ENCODE measurements at places on chromosomes 7 and 10.

- no peak for DNase-seq
Observed at GRCh38 chr7:122182081-122182480, 38.0 kb upstream of the AASS start.

- no peak for DNase-seq
Observed at GRCh38 chr10:104446151-104446550, 92.5 kb downstream of the CFAP58 start.

DNA sequence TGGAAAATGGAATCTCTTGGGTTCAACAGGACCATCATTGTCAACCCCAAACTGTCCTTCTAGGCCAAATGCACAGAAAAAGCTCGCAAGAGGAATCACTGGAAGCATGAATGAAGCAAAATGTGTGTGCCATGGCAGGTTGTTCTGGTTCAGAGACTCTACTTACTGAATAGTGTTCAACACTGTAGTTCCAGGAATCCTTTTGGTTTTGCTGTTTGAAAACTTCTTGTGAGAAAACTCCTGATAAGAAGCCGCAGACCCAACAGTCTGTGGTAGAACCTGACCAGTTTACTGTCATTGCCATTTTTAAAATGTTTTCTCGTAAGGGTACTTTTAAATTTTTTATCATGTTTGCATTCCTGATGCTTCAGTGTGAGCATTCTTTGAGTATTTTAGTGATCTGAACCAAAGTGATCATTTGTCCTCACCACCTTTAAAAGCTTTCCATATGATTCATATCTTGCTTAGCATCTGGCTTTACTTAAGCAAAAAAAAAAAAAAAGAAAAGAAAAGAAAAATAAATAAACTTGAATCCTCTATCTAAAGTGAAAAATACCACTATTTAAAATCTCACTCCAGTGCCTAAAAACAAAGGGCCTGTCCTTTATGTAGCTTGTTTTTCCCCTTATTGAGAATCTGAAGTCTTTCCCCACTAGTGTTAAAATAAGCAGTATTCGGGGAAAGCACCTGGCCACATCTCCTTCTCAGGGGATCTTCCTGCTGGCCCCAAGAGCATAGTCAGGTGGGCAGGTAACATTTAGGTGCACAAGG is 92.4 kb downstream of the WNT2 start:
- DNase-seq: no peak

DNA sequence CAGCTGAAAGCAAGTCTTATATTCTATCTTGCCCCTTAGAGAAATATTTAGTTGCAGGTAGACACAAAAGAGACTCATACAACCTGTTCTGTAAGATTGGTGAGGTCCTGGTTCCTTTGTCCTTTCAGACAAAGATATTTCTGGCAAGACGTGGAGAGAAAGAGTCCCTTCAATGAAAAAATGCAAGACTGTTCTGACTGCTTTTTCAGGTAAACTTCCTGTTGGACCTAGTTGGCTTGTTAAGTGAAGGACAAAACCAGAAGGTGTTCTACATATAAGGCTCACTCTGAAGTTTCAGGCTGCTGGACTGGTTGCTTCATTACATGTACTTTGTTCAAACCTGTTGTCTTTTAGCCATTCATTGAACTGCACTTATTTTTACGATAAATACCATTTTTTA is 119.0 kb upstream of the PTPRZ1 start:
- no peak for DNase-seq

DNA sequence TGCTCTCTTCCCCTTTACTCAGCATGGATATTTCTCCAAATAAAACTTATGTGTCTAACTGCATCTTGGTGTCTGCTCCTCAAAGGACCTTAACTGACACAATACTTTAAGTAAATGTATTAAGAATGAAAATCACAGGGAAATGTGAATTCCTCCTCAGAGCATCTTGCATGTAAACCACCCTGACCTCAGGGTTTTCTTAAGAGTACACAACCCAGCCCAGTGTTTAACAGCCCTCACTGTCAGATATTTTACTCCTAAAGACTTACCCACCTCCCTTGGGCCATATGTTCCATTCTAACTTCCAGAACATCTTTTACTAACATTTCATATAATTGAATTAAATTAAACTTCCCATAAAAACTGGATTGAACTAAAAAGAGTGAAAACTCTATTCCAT is 315.3 kb downstream of the HPSE2 start:
- no peak for DNase-seq

DNA sequence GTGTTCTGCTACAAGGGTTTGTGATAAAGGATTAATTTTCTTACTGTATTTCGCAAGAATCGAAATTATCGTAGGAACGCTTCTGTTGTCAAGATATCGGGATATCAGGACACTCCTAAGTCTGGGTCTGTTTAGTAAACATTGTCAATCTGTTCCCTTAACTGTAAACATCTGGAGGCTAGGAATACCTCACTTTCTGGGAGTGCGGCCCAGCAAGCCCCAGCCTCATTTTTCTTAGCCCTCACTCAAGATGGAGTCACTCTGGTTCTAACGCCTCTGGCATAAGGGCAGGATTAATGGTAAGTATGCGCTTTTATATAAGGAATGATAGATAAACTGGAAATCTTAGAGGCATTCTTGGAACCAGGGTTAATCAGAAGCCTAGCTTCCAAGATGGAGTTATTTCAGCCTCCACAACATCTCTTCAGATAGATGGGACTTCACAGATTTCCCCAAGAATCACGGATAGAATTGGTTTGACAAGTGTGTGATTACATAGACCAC is 30.1 kb upstream of the CCL24 start:
- no peak for DNase-seq

DNA sequence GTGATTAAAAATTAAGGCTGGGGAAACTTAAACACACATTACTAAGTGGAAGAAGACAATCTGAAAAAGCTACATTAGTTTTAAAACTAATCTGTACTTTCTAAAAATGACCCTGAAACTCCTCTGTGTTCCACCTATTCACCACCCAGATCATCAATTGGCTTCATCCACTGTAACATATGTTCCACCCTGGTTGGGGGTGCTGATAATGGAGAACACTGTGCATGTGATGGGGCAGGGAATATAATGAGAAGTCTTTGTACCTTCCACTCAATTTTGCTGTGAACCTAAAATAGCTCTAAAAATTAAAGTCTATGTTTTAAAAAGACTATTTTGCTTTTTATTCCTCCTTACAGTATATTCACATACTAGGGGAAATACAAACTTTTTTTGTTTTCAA is 132.7 kb downstream of the CNOT4 start:
- DNase-seq: no peak

DNA sequence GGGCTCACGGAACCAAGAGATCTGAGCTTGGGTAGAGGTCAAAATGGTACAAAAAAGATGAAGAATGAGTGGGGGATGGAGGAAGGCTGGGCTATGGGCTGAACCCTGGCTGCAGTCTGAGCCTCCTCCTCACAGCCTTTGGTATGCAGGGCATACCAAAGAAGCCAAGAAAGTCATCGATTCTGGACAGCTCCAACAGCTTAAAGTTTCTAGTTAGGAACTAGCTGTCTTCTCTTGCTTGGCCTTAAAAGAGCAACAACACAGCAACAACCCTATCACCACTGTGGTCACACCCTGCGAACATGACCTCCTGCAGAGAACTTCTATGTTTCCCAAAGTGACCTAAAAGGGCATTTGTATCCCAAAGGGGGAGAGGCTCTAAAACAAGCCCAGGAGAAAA is 126.1 kb upstream of the EFCAB10 start:
- no peak for DNase-seq

DNA sequence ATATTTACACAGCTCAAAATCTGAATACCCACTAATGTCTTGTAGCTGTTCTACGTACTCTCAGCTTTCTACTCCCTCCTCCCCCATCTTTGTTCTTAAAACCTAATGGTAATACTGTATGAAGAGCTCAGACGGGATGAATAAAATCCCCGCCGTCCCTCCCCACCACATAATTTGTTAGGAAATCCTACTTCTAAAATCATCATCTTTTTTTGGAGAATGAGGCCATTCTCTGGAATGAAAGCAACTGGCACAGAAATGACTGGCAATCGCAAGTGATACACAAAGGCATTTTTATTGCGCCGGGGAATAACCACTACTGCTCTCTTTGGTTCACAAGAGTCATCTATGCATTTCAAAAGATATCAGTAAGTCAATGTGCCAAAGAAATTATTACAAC is 27.3 kb downstream of the SLC35B4 start:
- DNase-seq: no peak

GRCh38 chr10:77313066-77313750 is 324.4 kb downstream of the KCNMA1 start:
- DNase-seq: no peak

DNA sequence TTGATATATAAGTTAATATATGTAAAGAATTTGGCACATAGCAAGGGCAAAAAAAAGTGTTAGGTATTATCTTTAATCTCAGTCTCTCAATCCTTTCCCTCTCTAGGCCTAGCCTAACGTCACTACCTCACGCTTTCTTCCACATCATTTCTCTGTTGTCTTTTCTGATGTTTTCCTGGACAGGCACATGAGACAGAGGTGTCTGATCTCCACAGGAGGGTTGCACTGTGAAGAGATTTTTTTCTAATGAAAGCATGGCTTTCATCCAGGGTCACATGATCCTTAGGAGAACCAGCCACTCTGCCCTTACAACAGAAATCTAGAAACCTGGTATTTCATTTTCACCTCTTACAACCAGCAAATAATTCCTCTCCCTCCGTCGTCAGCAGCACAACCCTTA is 1268.3 kb downstream of the XPNPEP1 start:
- DNase-seq: no peak

- no peak for DNase-seq
Observed at GRCh38 chr7:140212100-140212881, 35.5 kb upstream of the KDM7A start.

GRCh38 chr7:139936760-139937310 is 107.8 kb downstream of the TBXAS1 start:
- no peak for DNase-seq

DNA sequence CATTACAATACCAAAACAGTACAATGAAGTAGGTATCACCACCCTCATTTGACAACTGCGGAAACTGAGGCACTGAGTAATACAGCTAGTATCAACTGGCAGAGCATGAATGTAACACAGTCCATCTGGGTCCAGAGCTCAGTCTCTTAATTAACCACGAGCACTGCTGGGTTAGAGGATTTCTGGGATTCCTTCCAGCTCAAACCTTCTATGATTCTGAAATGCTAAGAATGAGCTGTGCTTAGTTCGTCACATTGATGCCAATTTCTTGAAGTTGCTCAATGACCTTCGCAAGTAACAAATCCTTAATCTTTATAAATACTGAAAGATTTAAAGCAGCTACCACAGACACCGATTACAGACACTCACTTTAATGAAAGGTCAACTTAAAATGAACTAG is 62.5 kb downstream of the SGMS1 start:
- no peak for DNase-seq

- DNase-seq: no peak
Observed at GRCh38 chr10:86062647-86063145, 303.9 kb downstream of the GRID1 start.

GRCh38 chr10:98217801-98218200 is 50.2 kb downstream of the LOXL4 start:
- DNase-seq: no peak

DNA sequence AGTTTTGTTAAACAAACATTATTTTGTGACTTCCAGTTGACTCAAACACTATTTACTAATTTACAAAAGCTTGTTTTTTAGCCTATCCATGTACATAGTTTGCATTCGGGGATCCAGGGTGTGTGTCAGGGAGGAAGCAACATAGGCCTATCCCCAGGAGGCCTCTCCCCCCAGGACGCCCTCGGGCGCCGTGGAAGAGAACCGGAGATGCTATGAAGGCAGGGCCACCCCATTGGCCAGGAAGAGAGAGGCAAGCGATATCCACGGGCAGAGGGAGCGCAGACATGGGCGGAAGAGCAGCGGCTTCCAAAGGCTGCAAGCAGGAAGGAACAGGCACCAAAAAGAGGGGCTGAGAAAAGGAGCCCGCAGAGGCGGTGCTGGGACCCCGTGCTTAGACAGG is 38.3 kb upstream of the EGFR start:
- no peak for DNase-seq

GRCh38 chr10:86182150-86182549 is 184.4 kb downstream of the GRID1 start:
- DNase-seq: no peak

DNA sequence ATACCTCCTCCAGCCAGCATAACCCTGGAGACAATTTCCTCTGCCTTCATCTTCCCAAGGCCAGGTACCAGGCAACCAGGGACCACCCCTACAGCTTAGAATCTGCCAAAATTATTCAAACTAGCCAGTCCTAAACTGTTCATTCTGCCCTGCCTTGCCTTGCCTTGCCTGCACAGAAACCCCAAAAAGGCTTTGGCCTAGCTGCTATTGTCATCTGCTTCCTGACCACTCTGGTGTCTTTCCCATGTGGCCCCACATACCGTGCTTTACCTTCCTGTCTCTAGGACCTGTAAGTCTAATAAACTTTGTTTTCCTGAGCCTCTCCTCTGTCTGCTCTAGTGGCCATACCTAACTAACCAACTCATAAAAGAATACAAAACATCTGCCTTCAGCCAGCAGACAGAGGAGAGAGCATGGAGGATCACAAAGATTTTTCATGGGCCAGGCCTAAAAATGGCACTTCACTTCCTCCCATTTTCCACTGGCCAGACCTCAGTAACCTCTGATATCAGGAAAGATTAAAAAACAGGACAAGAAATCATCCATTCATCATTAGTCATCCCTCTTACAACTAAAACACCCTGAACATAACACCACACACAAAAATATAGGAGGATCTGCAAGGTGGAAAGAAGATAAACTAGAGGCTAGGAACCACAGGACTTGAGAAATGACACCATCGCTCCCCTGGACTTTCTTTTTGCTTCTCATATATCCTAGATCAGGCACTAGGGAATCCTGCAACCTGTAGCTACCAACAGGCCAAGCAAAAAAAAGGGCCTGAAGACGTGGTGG is 51.5 kb downstream of the IMMP2L start:
- DNase-seq: no peak

Measured in osteocyte (in vitro differentiated cells).